ENCODE measurements at places on chromosomes 6 and 20.

- DNase-seq: no peak
These were observed 16.1 kb downstream of the HLA-F start for GRCh38 chr6:29739136-29739881.

DNA sequence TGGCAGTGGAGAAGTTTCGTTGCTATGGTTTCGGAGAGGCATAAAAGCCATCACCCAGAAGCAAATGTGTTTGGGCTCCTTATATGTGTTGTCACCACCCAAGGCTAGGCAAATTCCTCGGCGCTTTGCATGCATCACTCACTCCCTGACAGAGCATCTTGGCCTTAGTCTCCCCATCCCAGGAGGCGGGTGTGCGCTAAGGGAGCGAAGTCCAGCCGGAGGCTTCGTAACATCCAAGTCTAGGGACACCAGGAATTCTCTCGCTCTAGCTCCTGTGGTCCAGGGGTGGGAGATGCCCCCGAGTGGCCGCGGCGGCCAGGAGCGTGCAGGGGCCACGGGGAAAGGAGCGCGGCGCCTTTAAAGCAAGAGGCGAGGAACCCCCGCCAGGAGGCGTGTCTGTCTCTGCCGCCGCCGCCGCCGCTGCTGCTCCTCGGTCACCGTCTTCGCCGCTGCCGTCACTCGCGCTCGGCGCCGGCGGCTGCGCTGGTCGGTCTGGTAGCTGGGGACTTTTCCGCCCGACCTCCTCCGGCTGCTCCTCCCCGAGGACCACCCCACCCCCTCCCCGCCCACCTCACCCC is at the start of gene GRIK2:
TSS of gene GRIK2 (plus strand) at position 458 of the 578 bp plus-strand sequence.
- DNase-seq: no peak

- DNase-seq: peak; percentile 3
These were observed 125.1 kb downstream of the SNX5 start for GRCh38 chr20:17843246-17844132.

DNA sequence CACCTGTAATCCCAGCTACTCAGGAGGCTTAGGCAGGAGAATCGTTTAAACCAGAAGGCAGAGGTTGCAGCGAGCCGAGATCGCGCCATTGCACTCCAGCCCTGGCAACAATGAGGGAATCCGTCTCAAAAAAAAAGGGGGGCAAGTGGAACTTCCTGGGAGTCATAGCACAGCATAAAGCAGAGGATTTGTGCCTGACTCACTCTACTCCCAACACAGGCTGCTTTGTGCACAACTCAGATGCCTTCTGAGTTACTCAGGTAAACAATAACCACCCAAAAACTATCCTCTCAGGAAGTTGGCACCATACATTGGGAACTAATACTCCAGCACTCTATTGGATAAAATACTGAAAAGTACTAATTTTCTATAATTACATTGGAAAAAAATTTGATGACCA is 2.5 kb upstream of the TMEM244 start:
- DNase-seq: no peak

- no peak for DNase-seq
These were observed 80.2 kb downstream of the AFDN start for GRCh38 chr6:167906899-167907298.

DNA sequence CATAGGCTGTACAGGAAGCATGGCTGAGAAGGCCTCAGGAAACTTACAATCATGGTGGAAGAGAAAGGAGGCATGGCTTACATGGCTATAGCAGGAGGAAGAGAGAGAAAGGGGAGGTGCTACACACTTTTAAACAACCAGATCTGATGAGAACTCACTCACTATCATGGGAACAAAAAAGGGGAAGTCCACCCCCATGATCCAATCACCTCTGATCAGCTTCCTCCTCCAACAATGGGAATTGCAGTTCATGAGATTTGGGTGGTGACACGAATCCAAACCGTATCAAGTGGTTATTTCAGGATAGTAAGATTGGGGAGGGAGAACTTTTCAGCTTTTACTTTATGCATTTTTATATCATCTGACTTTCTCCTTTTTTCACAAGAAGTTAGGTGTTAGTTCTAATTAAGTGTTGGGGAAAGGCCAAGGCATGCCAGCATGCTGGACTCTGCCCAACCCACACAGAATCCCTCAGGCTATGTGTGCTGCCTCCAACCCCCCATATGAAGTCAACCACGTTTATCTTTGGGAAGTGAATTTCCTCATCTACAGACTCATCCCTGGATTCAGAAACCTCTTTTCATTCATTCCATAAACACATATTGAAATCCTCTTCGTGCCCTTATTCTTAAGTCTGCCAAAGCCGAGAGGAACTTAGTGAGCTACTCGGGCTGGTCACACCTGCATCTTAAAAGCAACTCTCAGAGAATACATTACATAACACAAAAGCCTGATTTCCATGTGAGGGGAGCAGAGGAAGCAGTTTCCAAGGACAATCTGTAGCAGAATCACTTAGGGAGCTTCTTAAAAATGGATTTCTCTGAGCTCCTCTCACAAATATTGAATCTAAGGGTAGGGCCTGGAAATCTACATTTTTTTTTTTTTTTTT is 16.7 kb upstream of the CLIC5 start:
- no peak for DNase-seq

DNA sequence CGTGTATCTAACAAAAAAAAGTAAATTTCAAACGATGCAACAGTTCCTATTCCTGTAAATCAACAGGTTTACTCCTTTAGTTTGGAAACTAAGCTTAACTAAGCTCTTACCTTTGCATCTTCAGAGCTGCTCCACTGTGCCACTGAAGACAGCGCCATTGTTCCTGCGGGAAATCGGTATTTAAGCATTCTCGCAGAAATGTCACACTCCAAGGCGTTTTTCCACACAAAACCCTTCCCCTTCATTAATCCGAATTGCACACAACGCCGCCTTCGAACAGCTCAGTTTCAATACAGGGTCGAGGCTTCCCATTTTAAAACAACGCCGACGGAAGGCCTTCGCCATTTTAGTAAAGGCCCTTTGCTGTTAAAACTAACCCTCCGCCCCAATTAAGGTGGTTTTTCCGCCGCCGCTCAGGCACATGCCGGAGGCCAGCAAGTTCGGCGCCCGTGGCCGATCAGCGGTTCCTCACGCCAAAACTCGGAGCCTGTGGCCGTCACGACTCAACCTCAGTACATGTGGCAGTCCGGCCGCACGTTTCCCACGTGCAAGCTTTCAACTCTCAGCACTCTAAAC is 35.4 kb upstream of the SYNCRIP start:
- no peak for DNase-seq

- DNase-seq: no peak
These were observed 1.4 kb downstream of the BHLHE23 start for GRCh38 chr20:63005365-63005861.

DNA sequence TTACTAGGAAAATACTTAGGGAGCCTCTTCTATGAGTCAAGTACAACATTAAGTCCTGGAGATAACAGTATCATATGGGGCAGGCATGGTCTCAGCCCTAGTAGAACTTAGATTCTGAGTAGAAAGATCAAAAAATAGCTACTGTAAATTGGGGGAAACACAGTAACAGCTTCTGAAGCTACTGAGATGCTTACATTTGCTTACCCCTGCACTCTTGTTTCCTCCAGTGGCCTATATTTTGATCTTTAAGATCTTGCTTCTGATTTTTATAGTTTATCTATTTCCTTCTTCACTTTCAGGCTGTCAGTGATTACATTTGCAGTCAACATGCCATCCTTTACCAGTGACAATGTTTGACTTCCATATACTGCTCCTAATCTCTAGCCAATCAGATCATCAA is 35.3 kb downstream of the HIVEP2 start:
- DNase-seq: no peak

GRCh38 chr20:54622333-54623295 is 147.2 kb downstream of the DOK5 start:
- no peak for DNase-seq

GRCh38 chr6:3227363-3228045 is at the start of gene TUBB2B:
Gene TUBB2B (minus strand): TSS chr6:3227653. CDS start chr6:3227543, 110 bp downstream.
- no peak for DNase-seq

DNA sequence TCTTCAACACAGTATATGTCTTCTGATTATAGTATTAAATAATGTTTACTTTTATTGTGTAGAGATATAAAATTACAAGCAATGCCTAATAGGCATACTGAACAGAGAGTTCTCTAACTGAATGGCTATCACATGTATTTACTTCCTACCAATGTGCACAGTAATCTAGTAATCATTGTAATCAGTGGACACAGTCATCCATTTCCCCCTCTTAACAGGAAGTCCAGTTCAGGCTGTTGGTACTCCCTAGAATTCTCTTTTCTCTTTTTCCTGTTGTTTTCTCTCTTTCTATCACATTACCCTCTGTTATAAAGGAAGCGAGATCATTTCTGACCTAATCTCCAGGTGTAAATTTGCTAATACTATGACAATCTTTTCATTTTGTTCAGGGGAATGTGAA is 172.5 kb downstream of the HTR1B start:
- DNase-seq: no peak

GRCh38 chr6:34552620-34553019 is 3.5 kb downstream of the SPDEF start:
- DNase-seq: no peak
